ENCODE measurements at places on chromosomes 4 and X.

GRCh38 chr4:11098461-11098860 lies 330.2 kb downstream of the HS3ST1 start:
- DNase-seq = no peak

DNA sequence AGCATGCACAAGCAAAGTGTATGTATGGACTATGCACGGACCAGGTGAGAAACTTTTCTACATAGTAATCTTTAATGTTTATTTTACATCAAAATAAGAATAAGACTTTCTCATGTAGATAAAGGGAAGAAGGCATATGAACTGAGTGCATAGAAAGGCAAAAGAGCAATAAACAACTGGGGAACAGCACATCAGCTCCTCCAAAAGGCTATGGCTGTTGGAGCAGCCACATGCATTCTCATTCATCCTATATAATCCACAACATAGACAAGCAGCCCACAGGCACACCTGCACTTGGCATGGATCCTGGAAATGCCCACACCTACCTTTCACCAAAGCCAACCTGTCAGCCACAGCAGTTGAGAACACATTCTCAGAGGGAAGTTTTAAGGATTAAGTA lies 586.9 kb upstream of the INTU start:
- no peak for DNase-seq

DNA sequence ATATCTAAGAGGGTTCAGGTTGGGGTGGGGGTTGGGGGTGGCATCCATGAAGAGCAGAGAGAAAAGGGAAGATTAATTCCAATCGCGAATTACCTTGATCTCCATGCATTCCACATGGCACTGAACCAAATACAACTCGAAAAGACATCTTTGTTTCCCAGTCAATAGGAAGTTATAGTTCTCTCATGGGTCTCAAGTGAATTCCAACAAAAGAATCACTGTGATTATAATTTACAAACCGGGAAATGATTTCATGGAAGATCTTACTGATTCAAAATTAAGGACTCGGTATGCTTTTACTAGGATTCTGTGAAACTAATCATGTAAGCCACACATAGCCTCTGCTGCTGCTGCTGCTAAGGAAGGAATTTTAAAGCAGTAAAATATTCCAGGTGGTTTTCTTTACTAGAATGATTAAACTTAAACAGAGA lies 26.6 kb upstream of the AMELX start:
- DNase-seq = no peak

DNA sequence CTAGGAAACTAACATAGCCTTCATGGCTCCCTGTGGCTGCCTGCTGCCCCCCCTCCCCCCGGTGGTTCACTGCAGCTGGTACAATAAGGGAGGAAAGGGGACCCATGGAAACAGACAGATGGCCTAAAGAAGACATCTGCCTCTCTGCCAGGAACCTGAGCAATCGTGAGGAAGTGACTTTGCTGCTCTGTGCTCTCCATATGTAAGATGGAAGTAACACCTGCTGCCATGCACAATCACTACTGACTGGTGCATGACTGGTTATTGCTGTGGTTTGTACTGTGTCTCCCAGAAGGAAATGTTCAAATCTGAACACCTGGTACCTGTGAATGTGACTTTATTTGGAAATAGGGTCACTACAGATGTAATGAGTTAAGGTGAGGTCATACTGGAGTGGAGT lies 43.6 kb downstream of the CD99L2 start:
- DNase-seq = no peak

- DNase-seq = peak; percentile 59
These were observed 471 bp upstream of the PLAC8 start for GRCh38 chr4:83115000-83115399.

GRCh38 chr4:780716-781492 lies 45.0 kb downstream of the CPLX1 start:
- peak; percentile 10 for DNase-seq

DNA sequence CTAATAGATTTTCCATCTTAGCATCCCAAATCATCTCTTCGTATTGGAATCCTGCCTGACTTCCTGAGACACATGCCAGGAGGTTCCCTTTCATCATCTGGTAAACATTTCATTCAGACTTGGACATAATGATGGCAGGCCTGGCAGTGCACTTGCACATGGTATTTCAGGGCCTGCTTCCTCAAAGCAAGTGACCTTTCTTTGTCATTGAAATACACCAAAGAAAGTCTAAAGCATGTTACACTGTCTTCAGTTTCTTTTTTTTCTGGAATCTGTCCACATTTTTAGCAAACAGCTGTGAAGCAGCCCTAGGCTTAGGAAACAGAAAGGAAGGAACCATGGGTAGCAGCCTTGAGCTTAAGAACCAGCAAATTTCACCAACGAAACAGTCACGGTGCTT lies 205.9 kb upstream of the VCX start:
- no peak for DNase-seq

- no peak for DNase-seq
These were observed 185.3 kb downstream of the MAPK10 start for GRCh38 chr4:86174506-86174905.

DNA sequence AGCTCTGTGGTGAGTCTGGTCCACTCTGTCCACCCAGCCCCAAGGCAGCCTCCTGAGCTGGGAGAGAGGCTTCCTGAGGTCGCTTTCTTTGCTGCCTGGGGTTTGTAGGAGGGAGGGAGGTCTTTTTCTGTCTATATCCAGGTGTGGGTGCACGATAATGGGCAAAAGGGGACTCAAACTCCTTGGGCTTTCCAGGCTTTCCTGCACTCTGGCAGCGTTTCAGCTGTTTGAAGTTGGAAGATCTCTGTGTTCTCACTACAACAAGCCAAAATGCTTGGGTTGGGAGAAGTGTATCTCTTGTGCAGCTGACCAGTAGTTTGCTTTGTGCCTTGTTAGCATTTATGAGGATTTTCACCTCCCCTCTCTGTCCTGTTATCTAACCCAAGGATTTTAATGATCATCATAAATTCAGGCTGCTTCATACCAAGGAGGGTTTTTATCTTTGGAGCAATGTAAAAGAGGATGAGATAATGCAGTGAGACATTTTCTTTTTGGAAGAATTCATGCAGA lies 126.3 kb downstream of the REPS2 start:
- DNase-seq = no peak

- DNase-seq = no peak
These were observed 144.6 kb downstream of the SH3KBP1 start for GRCh38 chrX:19742826-19743225.

DNA sequence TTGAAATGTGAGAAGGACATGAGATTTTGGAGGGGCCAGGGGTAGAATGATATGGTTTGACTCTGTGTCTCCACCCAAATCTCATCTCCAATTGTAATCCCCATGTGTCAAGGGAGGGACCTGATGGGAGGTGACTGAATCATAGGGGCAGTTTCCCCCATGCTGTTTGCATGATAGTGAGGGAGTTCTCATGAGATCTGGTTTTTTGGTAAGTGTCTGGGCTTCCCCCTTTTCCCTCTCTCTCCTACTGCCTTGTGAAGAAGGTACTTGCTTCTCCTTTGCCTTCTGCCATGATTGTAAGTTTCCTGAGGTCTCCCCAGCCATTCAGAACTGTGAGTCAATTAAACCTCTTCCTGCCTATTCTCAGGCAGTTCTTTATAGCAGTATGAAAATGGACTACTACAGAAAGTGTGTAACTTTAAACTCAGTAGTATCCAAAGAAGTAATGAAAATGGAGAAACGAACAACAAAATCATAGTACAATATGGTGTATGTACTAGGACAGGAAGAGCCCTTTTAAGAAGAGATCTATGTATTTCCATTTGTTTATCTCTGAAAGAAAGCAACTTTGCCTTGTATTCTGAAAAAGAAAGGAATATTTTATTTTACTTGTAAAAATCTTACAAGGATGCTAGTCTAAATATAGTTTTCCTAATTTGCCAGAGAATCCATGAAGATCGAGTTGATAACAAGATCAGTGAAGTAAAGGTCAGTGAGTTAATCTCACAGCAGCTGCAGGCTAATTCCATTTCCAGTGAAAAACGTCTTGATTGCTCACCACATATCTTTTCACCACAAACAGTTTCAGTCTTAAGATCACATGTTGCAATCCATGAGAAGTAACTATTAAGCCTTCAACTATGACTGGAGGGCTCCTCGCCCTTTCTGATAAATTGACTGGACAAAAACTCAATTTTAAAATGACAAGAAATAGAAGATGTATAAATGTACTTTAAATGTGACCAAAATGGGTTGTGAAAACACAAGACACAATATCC lies 20.5 kb downstream of the PKD2 start:
- DNase-seq = peak; percentile 95

DNA sequence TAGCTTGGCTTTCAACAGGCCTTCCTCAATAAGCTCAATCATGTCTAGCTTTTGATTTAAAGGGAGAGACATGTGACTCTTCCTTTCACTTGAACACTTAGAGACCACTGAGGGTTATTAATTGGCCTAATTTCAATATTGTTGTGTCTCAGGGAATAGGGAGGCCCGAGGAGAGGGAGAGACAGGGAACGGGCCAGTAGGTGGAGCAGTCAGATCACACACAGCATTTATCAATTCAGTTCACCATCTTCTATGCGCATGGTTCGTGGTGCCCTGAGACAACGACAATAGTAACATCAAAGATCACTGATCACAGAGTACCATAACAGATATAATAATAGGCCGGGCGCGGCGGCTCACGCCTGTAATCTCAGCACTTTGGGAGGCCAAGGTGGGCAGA lies 17.8 kb downstream of the ZNF81 start:
- DNase-seq = peak; percentile 13

DNA sequence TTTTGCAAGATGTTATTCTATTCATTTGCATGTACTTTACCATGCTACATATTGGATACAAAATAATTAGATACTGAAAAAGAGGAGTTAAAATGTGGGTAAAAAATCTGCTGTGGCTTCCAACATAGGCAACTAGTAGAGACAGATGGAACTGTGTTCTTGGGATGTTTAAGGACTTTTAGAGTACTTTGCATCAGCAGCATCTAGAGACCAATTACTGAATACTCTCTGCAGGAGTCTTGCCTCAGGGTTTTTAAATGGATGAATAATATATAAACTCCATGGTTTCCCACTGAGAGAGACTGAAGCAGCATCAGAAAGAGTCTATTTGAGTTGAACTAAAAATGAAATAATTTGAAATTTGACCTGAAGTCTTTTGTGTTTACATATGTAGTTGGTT lies 676.7 kb downstream of the GALNTL6 start:
- no peak for DNase-seq

DNA sequence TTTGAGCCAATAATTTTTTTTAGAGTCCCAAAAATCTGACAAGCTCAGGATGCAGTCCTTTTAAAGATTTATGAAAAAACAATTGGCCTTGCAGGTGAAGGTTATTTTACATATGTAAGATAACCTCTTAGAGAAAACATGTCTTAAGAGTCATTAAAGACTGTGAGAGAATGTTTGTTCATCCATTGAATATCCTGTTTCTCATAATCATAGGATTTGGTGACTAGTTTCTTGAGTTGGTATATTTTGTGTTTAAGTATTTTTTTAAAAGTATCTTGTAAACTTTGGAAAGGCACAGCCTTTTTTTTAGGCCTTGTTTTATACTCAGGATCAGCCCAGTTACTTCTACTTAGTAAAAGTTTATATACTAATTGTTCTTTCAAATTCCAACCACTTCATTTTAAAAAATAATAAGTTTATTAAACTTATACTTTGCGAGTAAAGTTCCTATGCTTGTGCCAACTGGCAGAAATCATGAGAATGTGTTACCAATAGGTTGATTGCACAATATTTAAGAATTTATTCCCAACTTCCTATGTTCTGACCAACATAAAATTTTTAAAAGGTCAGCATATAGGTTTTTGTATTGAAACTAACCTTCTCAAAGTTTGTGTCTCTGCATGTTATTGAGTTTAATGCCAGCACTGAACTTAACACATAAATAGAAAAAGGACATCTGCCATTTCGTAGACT lies 40.0 kb upstream of the ARSJ start:
- DNase-seq = peak; percentile 21

DNA sequence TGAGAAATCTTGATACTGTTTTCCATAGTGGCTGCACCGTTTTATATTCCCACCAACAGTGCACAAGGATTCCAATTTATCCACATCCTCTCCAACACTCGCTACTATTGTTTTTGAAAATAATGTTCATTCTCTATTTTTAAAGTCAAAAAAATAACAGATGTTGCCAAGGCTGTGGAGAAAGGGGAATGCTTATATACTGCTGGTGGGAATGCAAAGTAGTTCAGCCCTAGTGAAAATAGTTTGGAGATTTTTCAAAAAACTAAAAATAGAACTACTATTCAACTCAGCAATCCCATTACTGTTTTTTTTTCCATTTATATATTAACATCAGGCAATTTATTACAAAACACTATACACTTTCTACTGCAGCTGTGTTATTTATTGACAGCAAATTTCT lies 208.7 kb downstream of the CBLL2 start:
- peak; percentile 2 for DNase-seq

- DNase-seq = no peak
These were observed 275.1 kb upstream of the RASGEF1B start for GRCh38 chr4:81746773-81747172.

DNA sequence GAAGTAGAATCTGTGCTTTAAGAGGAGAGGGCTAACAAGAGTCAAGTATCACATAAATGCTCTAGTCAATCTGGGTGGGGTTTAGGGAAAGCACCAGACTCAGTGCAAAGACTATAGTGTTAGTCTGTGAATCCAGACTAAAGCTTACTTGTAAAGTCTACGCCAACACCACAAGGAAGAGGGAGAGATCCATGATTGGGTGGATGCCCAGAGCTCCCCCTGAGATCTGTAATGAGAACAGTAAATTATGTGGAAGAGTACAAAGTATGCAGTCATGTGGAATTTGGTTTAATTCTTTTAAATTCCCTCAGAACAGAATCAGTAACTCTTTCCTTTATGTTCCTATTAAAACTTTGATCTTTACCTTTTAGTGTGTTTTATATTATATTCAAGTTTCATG lies 354.7 kb upstream of the SPANXN4 start:
- DNase-seq = no peak

DNA sequence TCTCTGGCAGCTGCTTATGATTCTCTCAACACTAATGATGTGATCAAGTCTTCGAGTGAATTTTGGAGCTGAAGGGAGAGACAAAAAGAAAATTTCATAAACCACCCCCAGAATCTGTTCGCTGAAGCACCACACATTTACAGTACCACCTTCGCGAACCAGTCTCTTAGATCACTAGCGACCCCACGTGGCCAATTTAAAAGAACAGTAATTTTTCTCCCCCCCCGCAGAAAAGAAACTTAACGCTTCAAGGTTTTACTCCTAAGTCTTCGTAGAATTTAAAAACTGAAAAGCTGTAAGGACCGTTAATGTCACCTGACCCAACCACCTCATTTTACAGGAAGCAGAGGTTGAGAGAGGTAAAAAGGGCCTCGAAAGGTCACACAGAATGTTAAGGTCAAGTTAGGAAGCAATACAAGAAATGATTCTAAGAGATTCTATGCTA lies 187.5 kb downstream of the QDPR start:
- DNase-seq = peak; percentile 77

DNA sequence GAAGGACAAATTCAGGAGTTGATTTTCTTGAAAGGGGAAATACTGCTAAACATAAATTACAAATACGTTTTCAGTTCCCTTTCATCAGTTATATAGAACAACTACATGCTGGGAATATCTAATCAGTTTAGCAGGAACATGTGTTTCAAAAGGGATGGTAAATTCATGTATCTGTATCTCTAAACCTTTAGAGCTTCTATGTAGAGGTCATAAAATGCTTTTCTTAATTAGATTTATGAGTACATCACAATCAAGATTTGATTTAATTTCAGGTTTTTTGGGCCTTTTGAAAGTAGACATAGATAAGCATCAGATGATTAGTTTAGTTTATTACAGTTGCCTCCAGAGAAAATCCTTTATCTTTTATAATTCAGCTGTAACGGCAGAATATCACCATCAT lies 12.9 kb downstream of the PDLIM3 start:
- DNase-seq = no peak

All from IMR-90 (cell line).